ENCODE measurements at places on chromosomes 5 and 9.

GRCh38 chr9:30201024-30201423 is 2183.4 kb upstream of the ACO1 start:
- no peaks in the 10 kb centered on the region for H3K36me3 ChIP-seq
- no peak for DNase-seq
- H3K4me3 ChIP-seq = no peak overlapping the region
- no peaks in the 10 kb centered on the region for H3K27me3 ChIP-seq
- H3K4me1 ChIP-seq = no peaks in the 10 kb centered on the region

DNA sequence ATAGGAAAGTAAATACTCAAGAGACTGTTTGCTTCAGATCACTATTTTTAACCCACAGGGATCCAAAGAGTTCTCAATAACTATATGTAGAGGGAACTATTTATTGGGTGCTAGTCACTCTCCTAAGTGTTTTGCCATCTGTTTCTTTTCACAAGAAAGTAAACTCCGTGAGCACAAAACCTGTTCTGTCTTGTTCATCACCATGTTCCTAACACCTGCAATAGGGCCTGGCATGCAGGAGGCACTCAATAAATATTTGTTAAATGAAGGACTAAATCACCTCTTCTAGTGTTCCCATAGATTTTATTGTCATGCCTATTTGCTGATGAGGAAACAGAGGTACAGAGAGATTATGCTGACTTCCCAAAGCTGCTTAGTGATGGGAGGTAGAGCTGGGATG is 118.2 kb downstream of the VCAN start:
- H3K4me1 ChIP-seq = peaks cover 30% of the 10 kb centered on the region
- no peak overlapping the region for H3K27ac ChIP-seq
- no peak for DNase-seq
- H3K4me3 ChIP-seq = no peak overlapping the region

DNA sequence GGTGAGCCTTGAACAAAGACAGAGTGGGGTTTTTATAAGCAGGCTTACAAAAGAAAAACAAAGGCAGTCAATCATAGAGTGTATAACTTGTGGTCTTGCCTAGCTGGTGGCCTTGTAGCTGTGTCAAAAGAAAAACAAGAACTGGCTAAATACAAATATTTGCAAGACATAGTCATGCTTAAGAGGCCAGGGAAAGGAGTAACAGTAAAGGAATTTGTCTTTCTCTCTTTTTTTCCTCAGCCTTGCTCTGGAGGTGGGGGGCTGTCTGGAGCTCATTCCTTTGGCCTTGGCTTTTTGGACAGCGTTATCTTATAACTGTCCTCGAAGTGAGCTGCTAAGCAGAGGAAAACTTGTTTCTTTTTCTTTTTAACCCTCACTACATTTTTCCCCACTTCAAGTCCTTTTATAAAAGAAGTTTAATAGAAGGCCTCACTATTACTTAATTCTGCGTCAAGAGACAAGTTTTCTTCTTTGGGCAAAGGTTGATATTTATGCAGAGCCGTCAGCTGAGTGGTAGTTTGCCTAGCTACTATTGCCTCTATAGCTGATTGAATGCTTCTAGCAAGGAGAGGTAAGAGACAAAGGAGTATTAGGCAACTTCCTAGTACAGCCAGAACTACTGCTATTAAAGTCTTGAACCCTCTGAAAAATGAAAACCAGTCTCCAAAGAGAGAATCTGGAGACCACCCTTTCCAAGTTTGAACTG is 14.3 kb downstream of the CEL start:
- peaks cover 29% of the 10 kb centered on the region for H3K4me1 ChIP-seq
- H3K4me3 ChIP-seq = peak overlapping the region; percentile 13
- DNase-seq = peak; percentile 89
- peak overlapping the region; percentile 30 for H3K27ac ChIP-seq
- no peaks in the 10 kb centered on the region for H3K27me3 ChIP-seq
- H3K36me3 ChIP-seq = no peaks in the 10 kb centered on the region

DNA sequence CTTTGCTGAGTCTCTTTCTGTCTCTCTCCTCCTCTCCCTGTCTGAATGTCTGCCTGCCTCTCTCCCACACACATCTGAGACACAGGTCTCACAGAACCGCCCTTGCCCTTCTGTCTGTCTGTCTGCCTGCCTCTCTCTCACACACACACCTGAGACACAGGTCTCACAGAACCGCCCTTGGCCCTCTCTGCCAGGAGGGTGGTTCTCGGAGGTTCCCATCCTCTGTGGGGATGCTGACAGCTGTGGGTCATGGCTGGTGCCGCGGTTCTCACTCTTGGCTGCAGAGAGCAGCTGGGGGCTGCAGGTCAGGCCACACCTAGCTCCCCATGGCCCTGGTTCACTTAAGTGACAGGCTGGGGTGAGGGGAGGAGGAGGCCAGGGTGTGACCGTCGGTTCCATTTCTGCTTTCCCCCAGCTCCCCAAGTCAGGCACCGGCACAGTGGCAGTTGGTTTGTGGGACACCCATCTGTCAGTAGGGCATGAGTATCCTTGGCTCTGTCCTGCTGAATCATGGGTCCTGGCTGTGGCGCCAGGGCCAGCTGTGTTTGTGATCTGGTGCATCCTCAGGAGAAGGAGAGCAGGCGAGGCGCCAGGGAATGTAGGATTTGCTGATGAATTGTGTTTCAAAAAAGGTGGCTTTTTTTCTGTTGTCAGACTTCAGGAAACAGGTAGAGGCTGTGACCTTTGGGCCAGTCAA is 42.3 kb upstream of the CLPTM1L start:
- no peak for DNase-seq
- no peaks in the 10 kb centered on the region for H3K36me3 ChIP-seq
- H3K4me3 ChIP-seq = no peak overlapping the region
- H3K27ac ChIP-seq = no peak overlapping the region
- no peaks in the 10 kb centered on the region for H3K4me1 ChIP-seq
- H3K27me3 ChIP-seq = peaks cover 26% of the 10 kb centered on the region

- no peak overlapping the region for H3K27ac ChIP-seq
- DNase-seq = peak; percentile 23
- no peaks in the 10 kb centered on the region for H3K36me3 ChIP-seq
- no peak overlapping the region for H3K4me3 ChIP-seq
Measured at GRCh38 chr5:176873541-176874172, 25.5 kb downstream of the HK3 start.
